ENCODE measurements at places on chromosomes 3 and 15. TPM values are rescaled to one million over a fixed set of nuclear protein-coding genes. Genes with fewer than 3 reads are reported as not detected.

The ST3GAL6 gene
- 13.1 TPM for total RNA-seq

The ZCWPW2 gene
- not detected for total RNA-seq

- H3K27me3 ChIP-seq = no peaks in the 10 kb centered on the region
- peaks cover under 1% of the 10 kb centered on the region for H3K36me3 ChIP-seq
- H3K27ac ChIP-seq = no peak overlapping the region
- DNase-seq = no peak
Measured at GRCh38 chr3:88166419-88166971, 16.7 kb downstream of the C3orf38 start.

The CLDN16 gene
- total RNA-seq = 12.8 TPM

- H3K4me1 ChIP-seq = no peaks in the 10 kb centered on the region
- DNase-seq = no peak
- peaks cover 35% of the 10 kb centered on the region for H3K36me3 ChIP-seq
- H3K27ac ChIP-seq = no peak overlapping the region
- H3K27me3 ChIP-seq = no peaks in the 10 kb centered on the region
- H3K4me3 ChIP-seq = no peak overlapping the region
Measured at GRCh38 chr3:5220193-5220592, 32.7 kb downstream of the EDEM1 start.

The SERPINI1 gene
- 1.9 TPM for total RNA-seq

DNA sequence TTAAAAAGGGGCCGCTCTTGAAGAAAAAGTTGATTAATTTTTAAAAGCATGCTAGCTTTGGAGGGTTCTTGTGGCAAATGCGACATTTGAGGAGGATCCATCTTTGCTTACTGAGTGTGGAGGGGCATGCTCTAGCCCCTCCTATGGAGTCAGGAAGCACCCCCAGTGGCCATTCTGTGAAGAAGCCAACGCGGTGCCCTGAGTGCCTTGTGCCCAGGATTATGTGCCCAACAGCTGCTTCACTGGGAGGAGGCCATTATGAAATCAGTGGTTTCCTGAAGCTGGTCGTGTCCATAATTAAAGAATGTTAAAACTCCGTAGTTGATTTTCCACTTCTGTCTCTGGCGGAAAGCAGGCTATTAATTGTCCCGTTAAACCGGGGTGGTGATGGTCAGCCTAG lies 69.1 kb upstream of the TNFAIP8L3 start:
- no peak overlapping the region for H3K4me3 ChIP-seq
- DNase-seq = no peak
- no peaks in the 10 kb centered on the region for H3K36me3 ChIP-seq
- no peaks in the 10 kb centered on the region for H3K27me3 ChIP-seq
- H3K4me1 ChIP-seq = peaks cover 10% of the 10 kb centered on the region
- no peak overlapping the region for H3K27ac ChIP-seq

DNA sequence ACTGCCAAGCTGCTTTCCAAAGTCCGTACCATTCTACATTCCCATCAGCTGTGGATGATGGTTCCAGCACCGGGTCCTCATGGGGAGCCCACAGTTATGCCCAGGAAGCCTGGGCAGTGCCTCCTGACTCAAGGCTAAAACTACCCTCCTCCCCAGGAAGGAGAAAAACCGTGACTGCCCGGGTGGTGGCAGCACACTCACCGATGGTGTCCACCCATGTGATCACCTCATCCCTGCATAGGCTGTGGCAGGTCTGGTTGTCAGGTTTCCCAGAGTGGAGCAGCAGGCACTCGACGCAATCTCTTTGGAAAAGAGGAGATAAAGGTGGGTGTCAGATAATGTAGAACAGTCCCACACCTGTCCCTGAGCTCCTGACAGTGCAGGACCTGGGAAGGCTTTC lies 38.6 kb downstream of the UMPS start:
- peaks cover 57% of the 10 kb centered on the region for H3K36me3 ChIP-seq
- peaks cover 36% of the 10 kb centered on the region for H3K4me1 ChIP-seq
- DNase-seq = no peak

The IL17RC gene
- 108 TPM for total RNA-seq

DNA sequence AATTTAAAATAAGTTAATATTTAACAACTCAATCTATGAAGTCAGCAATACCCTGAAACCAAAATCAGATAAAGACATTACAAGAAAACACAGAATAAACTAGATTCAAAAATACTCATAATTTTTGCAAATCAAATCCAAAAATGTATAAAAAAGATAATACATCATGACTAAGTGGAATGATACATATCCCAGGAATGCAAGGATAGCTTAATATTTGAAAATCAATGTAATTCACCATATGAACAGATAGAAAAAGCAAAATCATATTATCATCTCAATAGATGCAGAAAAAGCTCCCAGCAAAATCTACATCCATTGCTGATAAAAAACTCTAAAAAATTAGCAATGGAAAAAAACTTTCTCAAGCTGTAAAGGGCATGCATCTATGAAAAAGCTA lies 70.5 kb downstream of the SETMAR start:
- no peak overlapping the region for H3K4me3 ChIP-seq
- no peaks in the 10 kb centered on the region for H3K4me1 ChIP-seq
- no peaks in the 10 kb centered on the region for H3K27me3 ChIP-seq
- no peak overlapping the region for H3K27ac ChIP-seq

The CHRFAM7A gene
- 1.7 TPM for total RNA-seq

The CASR gene
- not detected for total RNA-seq

DNA sequence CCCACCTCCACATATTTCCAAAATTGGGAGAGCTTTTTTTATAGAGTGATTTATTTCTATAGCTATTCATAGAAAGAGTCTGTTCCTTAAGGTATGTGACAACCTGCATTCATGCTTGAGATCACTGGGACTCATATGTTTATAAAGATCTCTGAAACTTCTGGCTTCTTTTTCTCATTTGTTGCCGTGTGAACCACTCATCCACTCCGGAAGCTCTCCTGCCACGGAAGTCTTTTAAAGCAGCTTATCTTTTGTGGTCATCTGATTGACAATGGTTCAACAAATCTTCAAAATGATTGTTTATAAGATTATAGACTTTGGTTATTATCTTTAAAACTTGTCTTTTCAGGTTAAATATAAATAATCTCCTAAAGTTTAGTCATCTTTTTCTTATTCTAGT lies 260.5 kb downstream of the C3orf38 start:
- H3K4me3 ChIP-seq = no peak overlapping the region
- H3K27me3 ChIP-seq = no peaks in the 10 kb centered on the region
- H3K36me3 ChIP-seq = no peaks in the 10 kb centered on the region
- DNase-seq = no peak
- no peaks in the 10 kb centered on the region for H3K4me1 ChIP-seq

DNA sequence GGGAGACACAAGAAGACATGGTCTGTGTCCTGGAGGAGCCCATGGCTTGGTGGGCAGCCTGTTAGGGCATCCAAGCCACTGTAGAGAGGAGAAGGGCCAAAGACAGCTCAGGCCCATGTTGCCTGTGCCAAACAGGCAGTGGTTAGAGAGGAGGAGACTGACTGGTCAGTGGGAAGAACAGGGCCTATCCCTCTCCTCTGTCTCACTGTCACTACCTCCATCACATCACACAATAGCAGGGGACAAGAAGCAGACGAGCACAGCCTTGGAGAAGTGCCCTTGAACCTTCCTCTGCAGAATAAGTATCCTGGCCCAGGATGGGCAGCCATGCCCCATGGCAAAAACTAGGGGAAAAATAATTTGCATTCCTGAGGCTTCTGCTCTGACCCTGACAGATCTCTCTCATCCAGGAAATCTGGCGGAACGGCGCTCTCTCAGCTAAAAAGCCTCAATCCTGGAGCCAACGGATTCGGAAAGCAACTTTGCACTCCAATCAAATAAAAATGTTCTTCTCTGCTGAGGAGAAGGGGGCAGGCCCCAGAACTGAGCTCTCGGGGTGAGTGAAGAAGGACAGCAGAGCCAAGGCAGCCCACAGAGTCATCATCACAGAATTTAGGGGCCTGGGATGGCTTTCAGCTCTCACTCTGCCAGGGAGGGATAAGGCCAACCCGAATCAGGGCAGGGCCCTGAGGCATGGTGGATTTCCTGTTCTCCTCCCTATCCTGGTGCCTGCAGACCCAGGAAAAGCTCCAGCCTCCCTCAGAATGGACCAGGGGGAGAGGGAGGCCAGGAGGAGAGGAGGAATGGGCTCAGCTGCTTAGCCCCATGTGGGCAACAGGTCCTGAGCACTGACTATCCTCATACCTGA lies 1.6 kb downstream of the SHF start:
- peak overlapping the region; percentile 79 for H3K27ac ChIP-seq
- H3K4me3 ChIP-seq = peak overlapping the region; percentile 75
- peaks cover 45% of the 10 kb centered on the region for H3K4me1 ChIP-seq
- H3K36me3 ChIP-seq = no peaks in the 10 kb centered on the region
- peak; percentile 79 for DNase-seq
- no peaks in the 10 kb centered on the region for H3K27me3 ChIP-seq

The CFAP161 gene
- not detected for total RNA-seq

GRCh38 chr3:115788921-115789470 lies 165.7 kb downstream of the GAP43 start:
- no peak for DNase-seq
- no peaks in the 10 kb centered on the region for H3K36me3 ChIP-seq
- no peaks in the 10 kb centered on the region for H3K27me3 ChIP-seq
- H3K4me1 ChIP-seq = peaks cover 8% of the 10 kb centered on the region
- H3K27ac ChIP-seq = no peak overlapping the region

The UACA gene
- 28.4 TPM for total RNA-seq

DNA sequence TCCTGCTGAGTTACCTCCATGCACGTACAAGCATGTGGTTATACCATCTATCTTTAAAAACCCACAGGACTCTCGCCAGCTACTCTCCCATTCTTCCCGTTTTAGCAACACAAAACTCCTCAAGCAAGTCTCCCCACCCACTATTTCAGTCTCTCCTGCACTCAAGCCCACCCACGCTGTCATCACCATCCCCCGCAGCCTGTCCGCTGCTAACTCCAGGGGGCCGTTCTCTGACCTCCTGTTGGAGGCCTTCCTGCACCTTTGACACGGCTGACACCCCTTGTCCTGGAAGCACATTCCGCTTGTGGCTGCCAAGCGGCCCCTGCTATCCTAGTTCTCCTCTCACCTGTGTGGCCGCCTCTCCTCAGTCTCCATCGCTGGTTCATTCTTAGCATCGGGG lies 7.5 kb upstream of the PCSK6 start:
- H3K27me3 ChIP-seq = peaks cover 35% of the 10 kb centered on the region
- no peak overlapping the region for H3K4me3 ChIP-seq
- H3K36me3 ChIP-seq = no peaks in the 10 kb centered on the region
- DNase-seq = no peak
- peaks cover 40% of the 10 kb centered on the region for H3K4me1 ChIP-seq

GRCh38 chr3:129684270-129684669 lies 77.8 kb upstream of the PLXND1 start:
- H3K4me3 ChIP-seq = no peak overlapping the region
- no peaks in the 10 kb centered on the region for H3K36me3 ChIP-seq
- no peak for DNase-seq
- no peaks in the 10 kb centered on the region for H3K27me3 ChIP-seq
- H3K27ac ChIP-seq = no peak overlapping the region

The PLSCR5 gene
- not detected for total RNA-seq

DNA sequence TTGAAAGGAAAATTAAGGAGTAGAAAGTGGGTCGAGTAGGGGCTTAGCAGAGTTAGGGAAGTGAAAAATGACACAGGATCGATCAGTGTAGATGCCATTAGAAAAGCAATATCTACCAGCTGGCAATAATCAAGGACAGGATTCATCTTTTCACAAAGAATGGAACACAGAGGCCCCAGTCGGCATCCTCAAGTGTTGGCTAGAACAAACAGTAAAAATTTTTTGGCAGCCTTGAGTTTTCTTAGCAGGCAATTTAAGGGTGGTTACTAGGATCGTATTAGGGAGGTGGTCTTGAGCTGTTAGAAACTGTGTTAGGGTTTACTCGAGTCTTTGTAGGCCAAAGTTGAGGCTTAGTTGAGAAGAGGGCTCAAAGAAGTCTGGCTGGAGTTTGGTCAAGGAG lies 658.8 kb upstream of the SGO1 start:
- H3K36me3 ChIP-seq = no peaks in the 10 kb centered on the region
- no peak overlapping the region for H3K27ac ChIP-seq
- H3K27me3 ChIP-seq = no peaks in the 10 kb centered on the region

GRCh38 chr15:99102332-99103235 lies 2.3 kb upstream of the SYNM start:
- no peak overlapping the region for H3K4me3 ChIP-seq
- no peak for DNase-seq
- H3K4me1 ChIP-seq = peaks cover 23% of the 10 kb centered on the region
- no peaks in the 10 kb centered on the region for H3K36me3 ChIP-seq

DNA sequence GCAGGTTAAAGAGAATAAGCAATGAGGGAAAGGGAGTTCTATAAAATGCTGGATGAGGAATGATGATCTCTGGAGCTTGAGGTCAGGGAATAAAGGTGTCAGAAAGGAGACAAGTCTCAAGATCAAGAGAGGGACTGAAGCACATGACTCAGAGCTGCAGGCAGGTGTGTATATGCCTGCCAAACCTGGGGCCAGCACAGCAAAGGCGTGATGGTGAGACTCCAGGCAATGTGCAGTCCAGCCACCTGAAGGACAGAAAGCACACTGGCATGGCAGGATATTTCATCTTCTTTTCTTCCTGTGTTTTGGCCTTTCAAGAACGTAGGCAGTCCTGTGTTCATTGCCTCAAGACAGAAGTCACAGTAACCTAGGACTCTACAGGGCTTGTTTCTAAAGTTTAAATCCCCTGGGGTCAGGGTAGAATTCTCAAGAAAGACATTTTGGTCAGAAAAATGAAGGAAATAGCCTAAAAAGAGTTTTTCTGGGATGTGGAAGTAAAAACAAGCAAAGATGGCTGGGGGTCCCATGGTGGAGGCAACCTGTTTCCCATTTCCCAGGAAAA lies 55.5 kb upstream of the TOPAZ1 start:
- H3K4me3 ChIP-seq = no peak overlapping the region
- DNase-seq = no peak
- H3K4me1 ChIP-seq = peaks cover 15% of the 10 kb centered on the region
- no peak overlapping the region for H3K27ac ChIP-seq
- peaks cover 7% of the 10 kb centered on the region for H3K27me3 ChIP-seq

DNA sequence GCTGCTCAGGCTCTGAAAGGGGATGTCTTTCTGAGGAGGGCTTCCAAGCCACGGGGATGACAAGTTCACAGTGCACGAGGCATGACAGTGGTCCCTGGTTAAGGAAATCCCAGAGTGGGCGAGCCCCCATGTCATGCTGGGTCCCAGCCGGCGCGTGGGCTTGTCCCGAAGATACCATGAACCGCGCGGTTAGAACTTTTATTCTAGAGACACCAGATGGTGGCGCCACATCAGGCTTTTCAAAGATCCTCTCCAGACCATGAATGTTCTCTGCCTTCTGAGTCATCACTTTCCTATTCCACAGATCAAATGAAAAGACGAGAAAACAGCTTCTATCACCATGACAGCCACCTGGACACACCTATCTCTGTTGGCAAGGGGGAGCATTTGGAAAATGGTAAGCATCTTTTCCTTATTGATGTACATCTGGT lies 227.8 kb upstream of the LYSMD4 start:
- H3K4me3 ChIP-seq = no peak overlapping the region
- H3K27ac ChIP-seq = no peak overlapping the region
- H3K36me3 ChIP-seq = no peaks in the 10 kb centered on the region
- peak; percentile 44 for DNase-seq

- H3K27me3 ChIP-seq = no peaks in the 10 kb centered on the region
- no peaks in the 10 kb centered on the region for H3K36me3 ChIP-seq
- no peak overlapping the region for H3K4me3 ChIP-seq
- DNase-seq = no peak
- peaks cover 85% of the 10 kb centered on the region for H3K4me1 ChIP-seq
Measured at GRCh38 chr3:71441925-71442651, 141.4 kb downstream of the FOXP1 start.

The EPHB3 gene
- 84.5 TPM for total RNA-seq

The GREM1 gene
- total RNA-seq = 1.4 TPM

The PLA2G4D gene
- 25.2 TPM for total RNA-seq

The ZDHHC23 gene
- total RNA-seq = 21.2 TPM

Data from suprapubic skin (tissue), 4 donors.